ENCODE measurements at places on chromosomes 4 and X.

GRCh38 chr4:168503652-168504362, 7.0 kb downstream of the PALLD start:
- peak; percentile 35 for DNase-seq

- no peak for DNase-seq
These were observed 181.1 kb upstream of the WDFY3 start for GRCh38 chr4:85147481-85148076.

GRCh38 chrX:83916525-83916924, 55.6 kb downstream of the CYLC1 start:
- DNase-seq: peak; percentile 4

DNA sequence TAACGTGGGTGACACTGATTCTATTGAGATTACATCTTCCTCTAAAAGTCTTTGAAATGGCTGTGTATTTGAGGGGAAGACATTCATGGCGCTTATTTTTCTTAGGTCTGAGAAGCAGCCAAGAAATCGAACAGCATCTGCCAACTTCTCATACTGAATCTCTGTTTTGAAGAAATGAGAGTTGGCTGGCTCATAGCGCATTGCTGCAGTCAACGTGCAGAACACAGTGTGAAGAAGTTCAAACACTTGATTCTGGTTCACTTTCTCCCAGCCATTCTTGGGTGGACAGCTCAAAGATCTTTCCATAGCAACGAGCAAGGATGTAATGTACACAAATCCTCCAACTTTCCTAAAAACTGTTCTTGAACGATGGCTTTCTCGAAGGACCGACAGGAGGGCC, 156.5 kb downstream of the WDFY3 start:
- no peak for DNase-seq

DNA sequence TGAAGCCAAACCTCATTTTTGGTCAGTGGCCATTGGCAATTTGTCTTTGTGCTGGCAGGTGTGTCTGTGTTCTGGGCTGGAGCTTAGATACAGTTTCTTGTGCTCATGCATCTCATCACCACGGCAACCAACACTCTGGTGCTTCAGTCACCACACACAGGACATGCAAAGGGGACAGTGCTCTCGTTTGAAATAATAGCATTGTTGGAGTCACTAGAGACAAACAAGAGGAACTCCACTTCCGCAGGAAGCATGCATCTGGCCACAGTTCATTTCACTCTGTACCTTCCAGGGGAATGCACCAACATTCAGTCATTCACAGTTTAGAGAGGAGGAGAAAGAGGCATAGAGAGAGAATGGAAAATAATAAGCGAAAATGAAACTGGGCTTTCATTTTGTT, 267.4 kb downstream of the ANK2 start:
- DNase-seq: no peak

GRCh38 chrX:114152130-114152529, 431.8 kb upstream of the HTR2C start:
- DNase-seq: no peak

- DNase-seq: no peak
These were observed 39.5 kb downstream of the USP46 start for GRCh38 chr4:52619591-52619931.

DNA sequence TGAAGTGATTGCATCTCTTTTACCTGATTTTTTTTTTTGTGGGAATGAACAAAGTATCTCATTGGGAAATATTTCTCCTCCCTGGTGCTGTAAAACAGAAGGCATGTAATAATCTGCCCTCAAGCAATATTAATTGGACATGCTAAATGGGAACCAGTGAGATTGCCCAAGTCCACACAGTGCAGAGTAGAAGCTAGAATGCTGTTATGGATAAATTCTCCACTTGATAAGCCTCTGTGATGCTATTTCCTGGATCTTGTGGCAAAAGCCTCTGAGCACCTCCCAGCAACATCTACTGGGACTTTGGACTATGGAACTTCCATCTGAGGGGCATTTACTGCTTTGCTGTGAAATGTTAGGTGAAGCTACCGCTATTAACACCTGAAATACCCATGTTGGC, 46.9 kb upstream of the YTHDC1 start:
- no peak for DNase-seq

DNA sequence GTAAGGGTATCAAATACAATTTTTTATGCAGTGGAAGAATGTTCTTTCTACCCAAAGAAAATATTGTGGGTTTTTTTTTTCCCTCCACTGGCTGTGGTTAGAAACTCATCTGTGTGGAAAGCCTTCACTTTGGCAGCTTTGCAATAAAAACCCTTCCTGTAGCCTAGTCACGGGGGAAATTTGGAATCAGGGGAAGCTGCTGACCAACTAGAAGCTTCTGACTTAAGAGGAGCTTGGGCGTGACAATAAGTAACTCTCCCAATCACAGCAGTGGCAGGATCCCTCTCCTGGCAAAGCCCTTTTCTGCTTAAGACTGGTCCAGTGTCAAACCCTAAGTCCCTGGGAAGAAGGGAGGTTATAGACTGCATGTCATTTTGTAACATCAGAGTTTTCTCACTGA, 87.9 kb downstream of the LRRC66 start:
- no peak for DNase-seq

DNA sequence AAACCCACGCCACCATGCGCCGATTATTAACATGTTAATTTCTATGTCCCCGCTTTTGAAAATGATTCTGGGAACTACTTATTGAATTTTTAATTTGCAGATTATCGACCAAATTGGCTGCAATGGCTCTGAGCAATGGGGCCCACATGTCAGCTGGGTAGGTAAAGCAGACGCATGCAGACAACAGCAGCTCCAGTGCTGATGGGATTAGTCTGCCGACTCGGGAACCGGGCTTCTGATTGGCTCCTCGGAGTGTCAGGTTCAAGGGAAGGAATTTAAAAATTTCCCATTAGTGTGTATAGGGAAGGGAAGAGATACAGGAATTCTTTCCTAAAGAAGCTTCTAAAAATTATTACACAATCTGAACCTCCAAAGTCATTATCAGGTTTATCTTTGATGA, 77.4 kb upstream of the PPARGC1A start:
- DNase-seq: no peak

- DNase-seq: no peak
These were observed 33.0 kb upstream of the KIAA0232 start for GRCh38 chr4:6749340-6750171.

DNA sequence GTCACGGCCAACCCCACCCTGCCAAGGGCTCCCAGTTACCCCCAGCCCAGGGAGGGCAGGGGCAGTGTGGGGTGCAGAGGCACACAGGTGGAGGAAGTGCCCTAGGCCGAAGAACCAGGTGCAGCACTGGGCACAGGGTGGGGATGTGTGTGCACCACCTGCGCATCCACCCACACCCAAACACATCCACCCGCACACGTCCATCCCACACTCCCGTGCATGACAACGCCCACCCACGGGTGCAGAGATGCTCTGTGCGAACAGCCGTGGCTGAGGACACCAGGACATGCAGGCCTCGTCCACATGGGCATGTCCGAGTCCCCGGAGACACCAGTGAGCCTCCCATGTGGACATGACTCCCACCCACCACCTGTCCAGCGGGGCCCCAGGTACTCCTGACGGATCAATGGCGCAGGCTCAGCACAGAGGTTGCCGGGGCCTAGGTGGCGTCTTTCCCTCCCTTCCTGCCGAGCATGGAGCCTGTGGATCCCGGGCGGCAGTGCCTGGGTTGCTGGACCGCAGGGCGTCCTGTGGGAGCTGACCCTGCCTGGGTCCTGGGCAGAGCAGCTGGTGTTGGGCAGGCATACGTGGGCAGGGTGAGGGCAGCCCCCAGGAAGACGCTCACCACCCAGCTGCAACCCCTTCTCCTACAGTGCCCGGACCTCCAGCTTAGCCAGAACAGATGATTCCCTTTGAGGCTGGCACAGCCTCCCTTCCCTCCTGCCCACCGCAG, 19.6 kb downstream of the CTBP1 start:
- no peak for DNase-seq

GRCh38 chrX:129577473-129577872, 37.4 kb downstream of the OCRL start:
- no peak for DNase-seq

- DNase-seq: no peak
These were observed 47.1 kb upstream of the HPGDS start for GRCh38 chr4:94389595-94390267.

GRCh38 chr4:166335256-166335938, 462.4 kb downstream of the TLL1 start:
- no peak for DNase-seq

- DNase-seq: no peak
These were observed 278.5 kb upstream of the UGT8 start for GRCh38 chr4:114320126-114320525.

- DNase-seq: no peak
These were observed 189.1 kb downstream of the GPC3 start for GRCh38 chrX:133796282-133796681.

DNA sequence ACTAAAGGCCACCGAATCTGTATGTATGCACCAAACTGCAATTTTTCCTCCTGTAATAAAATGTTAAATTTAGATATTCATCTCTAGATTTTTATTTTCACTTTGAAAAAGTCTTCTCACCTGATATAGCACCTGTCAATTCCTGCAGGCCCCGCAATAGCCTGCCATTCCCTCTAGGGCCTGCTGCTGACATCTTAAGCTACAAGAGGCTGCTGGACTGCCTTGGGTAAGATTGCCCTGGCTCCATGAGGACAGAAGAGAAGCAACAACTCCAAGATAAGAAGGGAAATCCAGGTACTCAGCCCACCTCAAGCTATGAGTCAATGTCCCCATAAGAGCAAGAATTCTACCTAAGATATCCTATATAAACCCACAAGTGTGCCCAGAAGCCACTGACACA, 230.2 kb upstream of the AGTR2 start:
- DNase-seq: no peak

DNA sequence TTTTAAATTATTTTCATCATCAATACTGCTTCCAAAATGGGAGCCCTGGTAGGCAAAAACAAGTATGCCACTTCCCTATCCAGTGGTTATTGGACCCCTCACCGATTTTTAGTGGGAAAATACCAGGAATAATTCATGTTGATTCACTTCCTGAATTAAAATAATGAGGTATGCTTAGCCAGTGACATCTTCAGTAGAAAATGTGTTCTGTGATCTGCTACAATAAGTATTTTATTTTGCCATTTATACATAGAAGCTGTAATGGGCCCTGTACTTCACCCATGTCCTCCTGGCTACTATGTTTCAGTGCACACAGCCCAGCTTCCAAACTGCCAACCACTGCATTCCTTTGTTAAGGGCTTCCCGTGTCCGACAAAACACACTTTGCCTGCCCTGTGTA, 41.0 kb upstream of the KLHL34 start:
- no peak for DNase-seq

DNA sequence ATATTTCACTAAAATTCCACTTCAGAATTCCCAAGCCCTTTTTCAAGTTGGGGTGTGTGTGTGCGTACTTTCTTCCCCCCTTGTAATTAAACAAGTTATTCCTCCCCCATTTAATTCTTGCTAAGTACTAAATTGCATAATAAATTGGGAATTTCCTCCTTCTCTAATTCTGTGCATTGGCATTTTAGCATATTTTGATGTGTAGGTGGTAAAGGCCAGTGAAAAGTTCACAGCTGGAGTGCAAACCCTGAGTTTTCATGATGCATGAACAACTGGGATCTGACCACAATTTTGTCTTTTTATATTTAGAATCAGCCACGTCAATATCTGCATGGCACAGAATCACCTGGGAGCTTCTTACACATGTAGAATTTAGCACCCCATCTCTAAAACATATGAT, 18.5 kb downstream of the ANXA3 start:
- no peak for DNase-seq

- DNase-seq: no peak
These were observed 7.7 kb downstream of the FANCB start for GRCh38 chrX:14865201-14865600.

DNA sequence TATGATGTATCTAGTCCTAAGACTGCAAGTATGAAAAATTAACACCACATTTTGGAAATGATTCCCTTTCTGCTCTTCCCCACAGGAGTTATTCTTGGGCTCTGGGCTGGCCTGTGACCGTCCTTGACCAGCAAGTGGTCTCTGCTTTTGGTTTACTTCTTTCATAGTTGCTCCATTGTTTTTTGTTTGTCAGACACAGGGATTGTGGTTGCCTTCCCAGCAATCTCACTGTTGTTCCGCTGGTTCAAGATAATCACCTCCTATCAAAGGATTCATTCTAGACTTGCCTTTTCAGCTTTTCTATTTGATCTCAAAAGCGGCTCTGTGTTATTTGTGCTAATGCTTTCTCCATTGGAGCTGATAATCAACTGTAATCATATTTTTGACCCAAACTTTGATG, 218.8 kb downstream of the MGST2 start:
- DNase-seq: no peak

DNA sequence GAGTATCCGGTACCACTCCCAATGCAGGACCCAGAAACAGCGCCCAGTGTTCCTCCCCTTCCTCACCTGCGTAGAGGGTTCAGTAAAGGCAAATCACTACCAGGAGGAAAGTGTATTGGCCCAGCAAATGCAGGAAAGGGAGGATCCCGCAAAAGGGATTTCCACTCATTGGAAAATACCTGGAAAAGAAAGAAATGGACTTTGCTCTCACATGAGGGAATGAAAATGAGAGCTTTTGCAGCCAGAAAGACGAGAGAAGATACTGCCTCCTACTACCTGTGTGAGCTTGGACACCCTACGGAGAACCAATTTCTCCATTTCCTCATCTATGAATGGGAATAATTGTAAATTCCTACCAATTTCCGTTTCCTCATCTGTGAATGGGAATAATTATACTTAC, 184.1 kb upstream of the PPARGC1A start:
- no peak for DNase-seq

DNA sequence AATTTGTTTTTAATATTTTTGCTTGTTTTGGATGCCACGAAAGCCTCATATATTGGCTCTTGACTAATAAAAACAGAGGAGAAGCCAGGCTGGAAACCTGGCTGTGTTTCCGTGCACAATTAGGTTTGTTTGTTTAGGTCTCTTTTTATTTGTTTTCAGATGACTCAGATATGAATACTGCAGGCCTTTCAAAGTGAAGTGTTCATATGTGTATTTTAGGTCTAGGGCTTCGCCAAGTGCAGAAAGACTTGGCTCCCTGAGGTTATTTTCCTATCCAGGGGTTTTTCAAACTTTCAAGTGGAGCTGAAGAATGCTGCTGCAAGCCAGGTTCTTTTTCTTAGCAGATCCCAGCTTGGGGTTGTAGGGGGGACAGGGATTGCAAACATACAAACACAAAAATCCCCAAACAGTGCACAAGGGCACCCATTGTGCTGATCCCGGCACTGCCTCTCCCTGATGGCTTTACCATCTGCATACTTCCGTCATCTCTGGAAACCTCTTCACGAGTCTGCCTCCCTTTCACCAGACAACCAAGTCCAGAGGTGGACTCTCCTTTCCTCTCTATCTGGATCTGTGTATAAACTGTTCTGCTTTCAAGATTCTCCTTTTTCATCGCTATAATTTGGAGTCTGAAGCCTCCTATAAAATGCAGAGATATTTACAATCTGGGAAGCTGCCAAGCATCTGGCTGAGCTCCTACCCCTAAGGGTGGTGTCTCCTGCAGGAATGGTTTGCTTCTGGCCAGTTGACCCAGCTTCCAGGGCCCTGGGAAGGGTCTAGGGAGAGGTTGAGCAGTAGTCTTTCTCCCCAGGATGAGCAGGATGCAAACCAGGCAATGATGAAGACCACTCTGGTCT, 108.6 kb downstream of the SMIM20 start:
- no peak for DNase-seq
